ENCODE measurements at places on chromosomes 3 and 15.

DNA sequence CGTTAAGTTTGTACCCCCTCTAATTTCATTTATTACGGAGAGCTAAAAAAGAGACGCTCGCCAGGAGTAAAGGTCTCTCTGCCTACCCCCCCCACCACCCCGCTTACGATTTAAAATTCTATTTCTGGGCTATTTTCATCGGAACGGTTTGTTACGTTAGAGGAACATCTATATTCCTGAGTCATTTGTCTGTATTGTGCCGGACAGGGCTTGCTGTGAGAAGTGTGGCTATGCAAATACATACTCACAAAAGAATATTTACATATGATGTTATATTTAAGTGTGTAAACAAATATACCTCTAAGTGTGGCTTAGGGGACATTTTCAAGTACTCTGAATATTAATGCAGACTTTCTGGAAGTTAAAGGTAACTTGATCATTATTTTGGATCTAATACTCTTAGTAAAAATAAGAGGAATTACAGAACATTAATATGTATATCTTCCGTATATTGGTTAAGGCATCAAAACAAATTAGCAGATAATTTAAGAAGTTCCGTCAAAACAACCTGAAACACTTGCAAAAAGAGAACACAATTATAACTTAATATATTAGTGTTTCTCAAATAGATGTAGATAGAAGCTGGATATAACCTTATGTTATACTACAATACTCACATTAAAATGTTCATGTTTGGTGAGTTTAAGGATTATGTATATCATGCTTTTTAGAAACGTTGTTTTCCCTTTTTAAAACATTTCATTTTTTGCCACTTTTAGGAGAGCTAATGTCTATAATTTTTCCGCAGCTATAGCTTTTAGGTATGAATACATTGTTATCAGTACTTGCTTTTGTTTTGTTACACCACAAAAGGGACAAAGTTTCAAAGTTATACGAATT is 1.6 kb upstream of the SHOX2 start:
- no peak for DNase-seq

- DNase-seq = no peak
These were observed at the start of gene GPR176 for GRCh38 chr15:39919748-39920509. Gene GPR176 (minus strand): TSS chr15:39920266. CDS start chr15:39920026, 240 bp downstream.

- no peak for DNase-seq
These were observed 1.8 kb downstream of the KCNMB2 start for GRCh38 chr3:178538056-178538455.

DNA sequence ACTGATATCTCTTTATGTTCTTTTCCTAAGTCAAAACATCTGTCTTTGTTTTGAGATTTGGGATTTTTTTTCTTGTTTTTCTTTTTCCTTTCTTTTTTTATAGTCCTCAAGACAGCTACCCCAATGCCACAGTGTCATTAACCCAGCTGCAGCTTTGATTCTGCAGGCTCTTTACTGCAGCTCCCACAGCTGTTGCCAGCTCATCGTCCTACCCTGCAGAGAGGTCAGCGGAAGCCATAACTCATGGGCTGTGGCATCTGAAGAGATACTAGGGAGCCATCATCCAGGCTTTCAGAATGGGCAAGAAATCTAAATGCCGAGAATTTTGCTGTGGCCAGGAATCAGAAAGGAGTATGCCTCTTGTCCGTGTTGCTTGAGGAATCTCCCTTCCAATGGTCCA is 44.3 kb upstream of the SLC24A5 start:
- no peak for DNase-seq

- DNase-seq = no peak
These were observed 19.6 kb downstream of the PPARG start for GRCh38 chr3:12308517-12308916.

DNA sequence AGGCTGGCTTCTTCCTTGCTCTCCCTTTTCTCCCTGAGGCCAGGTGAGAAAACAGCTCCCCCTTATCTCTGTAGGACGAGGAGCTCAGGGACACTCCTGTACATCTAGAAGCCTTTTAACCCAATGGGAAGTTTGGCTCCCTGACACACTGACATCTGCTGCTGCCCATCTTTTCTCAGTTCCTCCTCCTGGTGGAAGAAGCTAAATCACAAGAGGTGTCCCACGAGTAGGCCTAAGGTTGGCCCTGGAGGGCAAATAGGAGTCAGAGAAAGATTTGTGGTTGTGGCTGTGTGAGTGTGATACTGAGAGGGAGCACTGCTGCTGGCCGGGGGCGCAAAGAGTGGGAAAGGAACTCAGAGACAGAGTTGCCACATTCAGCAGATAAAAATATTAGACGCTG is 49.5 kb downstream of the ARHGAP31 start:
- DNase-seq = no peak

GRCh38 chr15:89125088-89125826 is 37.0 kb downstream of the ABHD2 start:
- DNase-seq = no peak

GRCh38 chr3:15932348-15933300 is 134.8 kb upstream of the ANKRD28 start:
- DNase-seq = no peak

DNA sequence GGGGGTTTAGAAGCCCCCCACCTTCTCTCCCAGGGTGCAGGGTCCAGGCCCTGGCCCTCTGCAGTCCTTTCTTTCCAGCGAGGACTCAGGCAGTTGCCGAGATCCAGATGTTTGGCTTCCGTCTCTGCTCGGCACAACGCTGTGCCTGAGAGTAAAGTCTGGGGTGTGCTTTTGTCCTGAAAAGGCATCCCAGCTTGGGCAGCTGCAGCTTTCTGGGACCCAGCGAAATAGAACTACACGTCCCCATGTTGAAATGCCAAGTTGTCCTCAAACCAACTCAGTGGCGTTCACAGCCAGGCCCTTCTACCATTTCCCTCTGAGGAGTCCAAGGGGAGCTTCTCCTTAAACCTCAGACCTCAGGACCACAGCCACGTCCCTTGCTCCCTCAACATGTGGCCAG is 23.1 kb downstream of the FGD5 start:
- no peak for DNase-seq

- no peak for DNase-seq
These were observed 351.4 kb downstream of the CNTN3 start for GRCh38 chr3:74263031-74263430.

GRCh38 chr3:142281474-142281873 is 56.1 kb upstream of the GK5 start:
- no peak for DNase-seq

DNA sequence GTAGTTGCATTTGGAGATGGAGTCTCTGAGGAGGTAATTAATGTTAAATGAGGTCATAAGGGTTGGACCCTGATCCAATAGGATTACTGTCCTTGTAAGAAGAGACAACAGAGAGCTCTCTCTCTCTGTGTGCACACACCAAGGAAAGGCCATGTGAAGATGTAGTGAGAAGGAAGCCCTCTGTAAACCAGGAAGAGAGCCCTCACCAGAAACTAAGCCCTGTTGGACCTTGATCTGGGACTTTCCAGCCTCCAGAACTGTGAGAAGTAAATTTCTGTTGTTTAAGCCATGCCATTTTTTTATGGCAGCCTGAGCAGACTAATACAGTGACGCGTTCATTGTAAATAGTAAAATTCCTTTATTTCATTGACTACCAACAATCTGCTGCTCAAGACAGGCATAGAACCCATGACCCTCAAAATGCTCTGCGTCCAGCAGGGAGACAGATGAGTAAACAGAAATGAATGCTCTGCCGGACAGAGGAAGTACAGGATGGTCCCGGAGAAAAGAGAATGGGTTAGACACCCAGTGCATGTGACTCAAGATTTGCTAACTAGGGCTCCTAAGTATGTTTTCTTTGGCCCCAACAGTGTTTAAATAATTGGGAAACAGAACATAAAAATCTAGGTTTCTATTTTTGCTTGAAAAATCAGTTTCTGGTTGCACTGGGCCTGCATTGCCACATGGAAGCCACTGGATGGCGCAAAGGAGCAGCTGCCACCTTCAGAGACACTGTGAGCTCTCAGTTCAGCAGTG is 37.9 kb upstream of the TNFAIP8L3 start:
- no peak for DNase-seq

DNA sequence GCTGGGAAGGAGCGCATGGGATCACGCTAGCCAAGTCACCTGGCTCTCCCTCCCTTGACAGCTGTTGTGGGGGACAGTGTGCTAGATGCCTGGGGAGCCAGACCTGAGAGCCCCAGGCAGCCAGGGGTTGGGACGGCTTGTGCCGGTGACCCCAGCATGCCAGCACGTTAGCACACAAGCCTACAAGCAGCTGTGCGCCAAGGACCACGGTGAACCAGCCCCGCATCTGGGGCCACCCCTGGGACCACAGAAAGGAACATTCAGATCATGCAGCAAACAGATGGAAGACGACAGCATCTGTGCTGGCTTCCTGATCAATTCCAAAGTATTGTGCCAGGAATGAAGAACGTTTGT is 64.8 kb downstream of the NTRK3 start:
- no peak for DNase-seq

DNA sequence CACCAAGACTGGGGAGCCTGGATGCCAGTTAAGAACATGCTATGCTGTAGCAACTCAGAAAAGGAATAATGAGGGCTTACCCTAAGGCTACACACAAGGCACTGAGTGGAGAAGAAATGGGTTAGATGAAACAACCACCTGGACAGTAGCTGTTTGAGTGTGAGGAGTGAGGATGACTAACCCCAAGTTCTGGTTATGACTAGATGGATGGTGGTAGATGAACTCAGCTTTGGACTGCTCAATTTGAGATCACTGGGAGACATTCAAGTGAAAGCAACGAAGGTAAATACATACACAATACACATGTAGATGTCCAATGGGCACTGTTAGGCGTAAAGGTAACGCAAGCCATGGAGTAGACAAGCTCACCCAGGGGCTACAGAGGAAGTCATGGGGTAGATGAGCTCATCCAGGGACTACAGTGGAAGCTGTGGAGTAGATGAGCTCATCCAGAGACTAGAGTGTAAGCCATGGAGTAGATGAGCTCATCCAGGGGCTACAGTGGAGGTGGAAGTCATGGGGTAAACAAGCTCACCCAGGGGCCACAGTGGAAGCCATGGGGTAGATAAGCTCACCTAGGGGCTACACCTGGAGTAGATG is 98.3 kb downstream of the ANO10 start:
- no peak for DNase-seq

GRCh38 chr15:99361545-99362185 is 110.4 kb downstream of the LRRC28 start:
- no peak for DNase-seq

GRCh38 chr3:153502682-153503081 is 340.7 kb downstream of the RAP2B start:
- DNase-seq = no peak

DNA sequence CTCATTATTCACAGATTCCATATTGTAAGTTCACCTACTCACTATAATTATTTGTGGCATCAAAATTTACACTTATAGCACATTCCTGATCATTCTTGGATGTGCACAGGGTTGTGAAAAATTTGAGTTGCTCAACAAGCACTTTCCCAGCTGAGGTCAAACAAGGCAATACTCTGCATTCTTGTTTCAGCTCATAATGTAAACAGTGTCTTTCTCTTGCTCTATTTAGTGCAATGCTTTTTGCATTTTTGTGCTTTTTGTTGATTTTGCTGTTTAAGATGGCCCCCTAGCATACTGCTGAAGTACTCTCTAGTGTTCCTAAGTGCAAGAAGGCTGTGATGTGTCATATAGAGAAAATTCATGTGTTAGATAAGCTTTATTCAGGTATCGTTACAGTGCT is 66.7 kb upstream of the TNIK start:
- DNase-seq = no peak

GRCh38 chr3:77182341-77182740 is 142.4 kb downstream of the ROBO2 start:
- DNase-seq = no peak

DNA sequence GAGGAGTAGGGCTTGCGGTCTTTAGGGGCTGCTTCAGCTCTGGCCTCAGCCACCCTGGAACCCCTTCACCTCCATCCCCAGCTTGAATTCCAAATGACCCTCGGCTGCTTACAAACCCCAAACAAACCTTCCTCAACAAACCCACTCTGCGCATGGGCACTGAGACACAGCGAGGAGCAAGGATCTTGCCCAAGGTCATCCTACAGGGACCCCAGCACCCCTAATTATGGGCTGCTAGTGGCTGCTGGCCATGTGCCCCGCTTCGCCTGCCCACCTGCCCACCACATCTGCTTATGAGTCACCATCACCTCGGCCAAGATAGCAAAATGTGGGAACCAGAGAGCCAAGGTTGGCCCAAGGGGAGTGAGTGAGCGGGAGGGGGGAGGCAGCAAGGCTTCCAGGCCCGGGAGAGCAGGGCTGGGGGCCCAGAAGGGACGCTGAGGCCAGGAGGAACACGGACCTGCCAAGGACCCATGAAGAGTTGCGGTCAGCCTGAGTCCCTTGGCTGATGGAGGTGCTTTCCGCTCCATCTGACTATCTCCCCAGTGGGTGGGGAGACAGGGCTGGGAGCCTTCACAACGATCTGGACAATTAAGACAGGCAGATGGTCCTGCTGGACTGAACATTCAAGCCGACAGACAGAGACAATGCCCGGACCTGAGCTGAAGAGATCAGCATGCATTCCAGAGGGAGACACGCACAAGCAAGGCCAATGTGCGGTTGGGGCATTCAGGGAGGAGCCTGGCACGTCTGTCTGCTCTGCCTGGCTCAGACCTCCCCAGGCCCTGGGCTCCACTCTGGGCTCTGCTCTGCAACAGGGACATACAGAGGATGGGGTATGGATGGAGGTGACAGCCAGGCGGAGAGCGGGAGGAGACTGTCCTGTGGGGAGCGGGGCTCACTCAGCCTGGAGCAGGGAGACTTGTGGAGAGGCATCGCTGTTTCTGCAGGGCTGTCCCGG is 10.8 kb upstream of the GRIP2 start:
- no peak for DNase-seq

DNA sequence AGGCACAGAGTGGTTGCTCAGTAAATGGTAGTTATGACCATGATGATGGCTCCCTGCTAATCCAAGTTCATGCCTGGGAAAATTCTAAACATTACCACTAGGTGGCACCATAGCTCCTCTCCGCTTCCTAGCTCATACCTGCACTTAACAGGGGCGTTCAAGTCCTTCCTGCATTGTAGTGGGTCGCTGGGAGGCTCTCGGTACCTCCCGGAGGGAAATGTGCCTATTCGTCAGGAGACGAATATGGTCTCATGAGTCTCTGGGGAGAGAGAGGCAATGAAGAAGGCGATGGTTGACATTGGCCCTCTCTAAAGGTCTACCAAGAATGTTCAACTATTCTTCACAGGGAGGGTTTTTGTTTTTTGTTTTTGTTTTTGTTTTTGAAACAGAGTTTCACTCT is 10.9 kb downstream of the MESP1 start:
- DNase-seq = no peak

- DNase-seq = no peak
These were observed 306.7 kb downstream of the LRTM1 start for GRCh38 chr3:54621184-54621583.

- DNase-seq = no peak
These were observed 542 bp upstream of the UBAP1L start for GRCh38 chr15:65115542-65115941.

GRCh38 chr3:64267721-64268604 is 42.7 kb upstream of the PRICKLE2 start:
- no peak for DNase-seq
